Skin of body (tissue), 3 donors: ENCODE measurements at places on chromosomes 5 and 9. TPM values are rescaled to one million over a fixed set of nuclear protein-coding genes. Genes with fewer than 3 reads are reported as not detected.

GRCh38 chr9:76032038-76032796 is 141.7 kb downstream of the PCSK5 start:
- DNase-seq: peak; percentile 22

- DNase-seq: no peak
These were observed 6.5 kb upstream of the PRLR start for GRCh38 chr5:35236770-35237169.

DNA sequence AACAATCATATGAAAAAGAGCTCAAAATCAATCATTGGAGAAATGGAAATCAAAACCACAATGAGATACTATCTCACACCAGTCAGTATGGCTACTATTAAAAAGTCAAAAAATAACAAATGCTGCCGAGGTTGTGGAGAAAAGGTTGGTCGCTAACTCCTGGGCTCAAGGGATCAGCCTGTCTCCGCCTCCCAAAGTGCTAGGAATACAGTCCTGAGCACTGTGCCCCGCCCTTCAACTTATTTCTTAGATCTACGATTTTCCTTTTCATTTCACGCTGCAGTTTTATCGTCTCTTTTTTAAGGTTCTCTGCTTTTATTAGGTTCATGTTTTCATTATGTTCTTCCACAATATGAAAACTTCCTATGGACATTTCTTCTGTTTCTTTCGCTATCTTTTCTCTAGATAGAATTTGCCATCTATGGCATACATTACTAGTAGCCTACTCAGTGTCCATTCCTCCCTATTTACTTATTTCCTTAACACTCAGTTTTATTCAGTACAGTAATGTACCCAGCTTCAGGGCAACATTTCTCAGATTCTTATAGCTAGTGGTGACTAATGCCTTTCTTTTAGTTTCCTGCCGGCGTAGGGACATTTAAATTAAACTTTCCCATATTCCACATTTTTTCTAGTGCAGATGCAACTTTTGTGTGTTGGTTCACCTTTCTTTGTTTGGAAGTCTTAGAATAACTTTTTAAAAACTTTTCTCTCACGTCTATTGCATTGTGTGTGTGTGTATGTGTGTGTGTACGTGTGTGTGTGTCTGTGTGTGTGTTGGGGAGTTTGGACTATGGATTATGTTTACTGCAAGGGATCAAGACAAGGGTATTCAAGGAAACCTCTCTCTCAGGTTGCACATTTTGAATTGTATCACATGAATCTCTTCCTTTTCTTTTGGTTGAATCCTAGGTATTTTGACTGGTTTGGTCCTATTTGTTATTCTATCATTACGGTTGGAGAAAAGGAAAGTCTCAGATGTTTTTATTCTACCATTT is 21.6 kb upstream of the FBN2 start:
- no peak for DNase-seq

DNA sequence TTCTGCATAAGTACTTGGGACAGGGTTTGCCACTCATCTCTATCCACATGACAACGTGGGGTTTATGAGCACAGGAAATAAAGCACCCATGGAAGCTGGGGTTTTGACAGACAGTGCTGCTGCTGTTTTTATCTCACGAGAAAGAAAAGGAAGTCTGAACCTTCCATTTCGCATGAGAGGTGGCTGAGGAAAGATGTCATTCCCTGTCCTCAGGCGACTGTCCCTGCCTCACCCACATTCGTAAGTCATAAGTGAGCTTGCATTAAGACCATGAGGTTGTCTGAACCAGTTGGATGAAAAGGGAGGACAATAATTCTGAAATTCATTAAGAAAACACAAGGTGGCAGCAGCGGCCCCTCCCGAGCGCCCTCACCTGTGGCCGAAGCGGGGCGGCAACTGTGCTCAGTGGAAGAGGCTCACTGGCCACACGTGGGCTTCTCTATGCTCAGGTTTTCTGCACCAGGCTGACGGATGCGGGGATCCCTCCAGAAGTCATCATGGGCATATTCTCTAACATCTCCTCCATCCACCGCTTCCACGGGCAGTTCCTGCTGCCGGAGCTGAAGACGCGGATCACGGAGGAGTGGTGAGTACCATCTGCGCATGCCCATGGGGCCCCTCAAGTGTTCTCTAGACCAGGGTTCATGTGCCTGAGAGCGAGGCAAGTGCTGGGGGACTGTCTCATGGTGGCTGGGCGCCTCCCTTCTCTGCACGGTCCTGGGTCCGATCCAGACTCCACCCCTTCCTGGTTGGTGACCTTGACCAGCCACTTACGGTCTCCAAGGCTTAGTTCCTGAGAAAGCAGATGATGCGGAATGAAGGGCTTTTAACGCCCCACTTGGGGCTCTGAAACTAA is 54.7 kb upstream of the SUSD3 start:
- no peak for DNase-seq

SARDH gene
- total RNA-seq: 2.6 TPM

DNA sequence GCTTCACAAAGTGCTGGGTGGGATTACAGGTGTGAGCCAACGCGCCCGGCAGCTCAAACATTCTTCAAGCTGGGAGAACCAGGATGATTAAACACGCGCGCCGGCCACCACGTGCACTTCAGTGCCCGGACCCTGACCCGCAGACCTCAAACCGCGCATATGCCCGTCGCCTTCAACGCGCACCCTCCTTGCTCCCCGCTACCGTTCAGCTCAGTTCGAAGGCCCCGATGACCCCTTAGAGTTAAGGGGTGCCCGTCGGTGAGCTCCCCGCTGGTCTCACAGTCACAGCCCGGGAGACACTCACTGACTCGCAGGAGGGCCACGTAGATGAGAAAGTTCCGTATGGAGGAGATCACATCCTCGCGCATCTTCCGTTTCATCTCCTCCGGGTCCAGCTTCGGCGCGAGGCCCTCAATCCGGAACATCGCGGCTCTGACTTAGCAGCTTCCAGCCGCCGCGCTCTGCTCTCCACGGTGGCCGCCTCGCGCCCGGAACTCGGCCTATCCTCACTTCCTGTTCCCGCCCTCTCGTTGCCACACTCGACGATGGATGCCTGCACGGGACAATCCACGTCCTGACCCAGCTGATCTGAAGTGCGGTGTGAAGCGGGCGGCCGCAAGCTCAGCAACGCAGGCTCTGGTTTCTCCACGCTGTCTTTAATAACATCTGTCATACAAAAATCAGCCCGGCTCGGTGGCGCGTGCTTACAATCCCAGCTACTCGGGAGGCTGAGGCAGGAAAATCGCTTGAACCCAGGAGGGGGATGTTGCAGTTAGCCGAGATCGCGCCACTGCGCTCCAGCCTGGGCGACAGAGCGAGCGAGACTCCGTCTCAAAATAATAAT is at the start of gene TOMM5:
TOMM5 (minus strand) TSS at position 490 of the 844 bp plus-strand sequence; CDS start at position 425, 65 bp downstream.
- peak; percentile 92 for DNase-seq

LCN1 gene
- total RNA-seq: not detected

DNA sequence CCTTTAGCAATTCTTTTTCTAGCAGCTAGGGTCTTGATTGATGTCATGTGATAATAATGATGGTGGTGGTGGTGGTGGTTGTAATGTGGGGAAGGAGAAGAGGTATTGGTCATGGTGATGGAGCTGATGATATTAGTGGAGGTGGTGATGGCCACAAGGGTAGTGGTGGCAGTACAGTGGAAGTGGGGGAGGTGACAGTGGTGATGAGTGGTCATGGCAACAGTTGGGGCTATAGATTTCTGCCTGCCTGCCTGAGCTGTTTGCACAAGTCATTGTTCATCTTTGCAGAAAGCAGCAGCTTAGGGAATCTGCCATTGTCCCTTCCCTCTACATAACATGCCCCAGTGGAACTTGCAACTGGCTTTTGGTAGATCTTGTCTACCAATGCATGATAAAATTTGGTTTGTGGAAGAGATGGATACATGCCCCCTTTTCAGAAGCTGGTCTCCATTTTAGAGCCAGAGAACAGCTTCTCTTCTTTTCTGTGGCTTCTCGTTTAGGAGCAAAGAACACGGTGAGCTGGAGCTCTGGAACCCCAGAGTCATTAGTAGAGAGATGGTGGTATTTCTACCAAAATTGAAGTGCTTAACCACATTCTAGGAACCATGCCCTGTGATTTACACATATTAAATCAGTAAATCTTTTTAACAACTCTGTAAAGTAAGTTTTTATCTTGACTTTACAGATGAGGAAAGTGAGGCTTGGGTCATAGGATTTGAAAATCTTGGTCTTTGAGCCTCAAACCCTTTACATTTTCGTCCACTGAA is 100.3 kb downstream of the AOPEP start:
- DNase-seq: no peak

DNA sequence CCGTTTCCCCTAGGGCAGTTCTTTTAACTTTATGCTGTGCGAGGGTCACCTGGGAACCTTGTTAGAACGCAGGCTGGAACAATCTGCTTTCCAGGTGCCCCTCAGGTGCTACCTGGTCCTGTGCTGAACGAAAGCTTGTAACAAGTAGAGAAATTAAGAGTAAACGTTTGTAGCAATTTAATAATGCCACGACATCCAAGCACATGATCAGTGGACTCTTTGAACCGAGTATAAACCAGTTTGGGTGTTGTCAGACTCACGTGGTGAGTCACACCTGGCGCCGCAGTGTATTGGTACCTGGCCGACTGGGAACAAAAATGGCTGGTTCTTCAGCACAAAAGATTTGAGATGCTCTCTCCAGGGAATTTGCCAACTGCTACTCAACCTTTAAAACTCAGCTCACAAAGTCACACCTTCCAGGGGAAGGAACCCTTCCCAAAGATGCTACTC is 926 bp upstream of the MYO10 start:
- no peak for DNase-seq

GRCh38 chr9:71830929-71831328 is 62.6 kb upstream of the CEMIP2 start:
- DNase-seq: no peak
